ENCODE measurements at places on chromosomes 5 and 9.

- no peak for DNase-seq
Measured at GRCh38 chr9:111438541-111439235, 45.5 kb downstream of the ECPAS start.

- no peak for DNase-seq
Measured at GRCh38 chr5:123036391-123037103, at the start of gene PPIC. Gene PPIC, minus strand, starts transcription at chr5:123036725. Its CDS starts 100 bp downstream, at chr5:123036625.

DNA sequence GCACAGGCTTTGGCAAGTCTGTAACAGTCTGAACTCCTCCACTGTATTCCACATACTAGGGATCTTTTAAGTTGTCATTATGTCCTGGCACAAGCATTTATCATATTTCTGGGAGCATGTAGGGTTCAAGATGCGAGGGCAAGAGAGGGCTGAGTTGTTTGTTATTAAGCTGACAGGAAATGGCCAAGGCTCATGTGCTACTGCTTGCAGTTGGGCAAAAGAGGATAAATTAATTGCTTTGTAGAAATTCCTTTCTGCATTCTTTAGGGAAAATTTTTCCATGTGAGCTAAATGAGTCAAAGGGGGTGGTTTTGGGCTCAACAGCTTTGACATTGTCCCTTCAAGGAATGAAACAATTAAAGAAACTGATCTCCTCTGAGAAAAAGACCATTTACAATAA, 35.4 kb downstream of the DOCK8 start:
- DNase-seq: no peak

DNA sequence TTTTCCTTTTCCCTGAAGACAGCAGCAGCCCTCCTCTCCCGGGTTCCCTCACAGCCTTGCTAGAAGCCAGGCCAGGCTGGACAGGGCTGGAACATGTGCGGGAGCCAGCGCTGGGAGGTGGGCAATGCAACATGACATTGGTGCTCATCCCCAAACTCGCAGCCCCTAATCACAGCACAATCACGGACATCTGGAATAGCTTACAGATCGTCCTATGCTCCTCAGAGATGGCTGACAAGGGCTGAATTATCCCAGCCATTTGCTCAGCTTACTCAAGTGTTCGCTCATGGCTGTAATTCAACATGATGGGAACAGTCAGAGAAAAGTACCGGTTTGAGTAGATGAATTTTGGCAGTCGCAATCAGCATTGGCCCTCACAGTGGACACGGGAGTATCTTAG, 49.8 kb downstream of the FSTL4 start:
- DNase-seq: no peak

DNA sequence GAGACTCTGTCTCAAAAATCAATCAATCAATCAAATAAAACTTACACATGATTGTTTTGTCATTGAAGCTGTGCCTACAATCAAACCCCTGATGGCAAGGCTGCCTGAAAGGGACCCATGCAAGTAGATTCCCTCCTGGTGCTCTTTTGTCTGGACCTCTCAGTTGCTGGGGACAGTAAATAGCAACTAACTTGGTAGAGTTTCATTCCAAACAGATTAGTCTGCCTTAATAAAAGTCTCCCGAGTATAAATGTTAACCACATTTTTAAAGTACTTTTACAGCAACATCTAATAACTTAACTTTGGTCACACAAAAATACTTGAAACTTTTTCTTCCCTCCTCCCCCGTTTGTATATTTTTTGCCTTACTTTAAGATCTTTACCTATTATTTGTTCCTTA, 105.5 kb downstream of the FEM1C start:
- DNase-seq: no peak

GRCh38 chr5:80864706-80865435, 95.3 kb upstream of the RASGRF2 start:
- no peak for DNase-seq

DNA sequence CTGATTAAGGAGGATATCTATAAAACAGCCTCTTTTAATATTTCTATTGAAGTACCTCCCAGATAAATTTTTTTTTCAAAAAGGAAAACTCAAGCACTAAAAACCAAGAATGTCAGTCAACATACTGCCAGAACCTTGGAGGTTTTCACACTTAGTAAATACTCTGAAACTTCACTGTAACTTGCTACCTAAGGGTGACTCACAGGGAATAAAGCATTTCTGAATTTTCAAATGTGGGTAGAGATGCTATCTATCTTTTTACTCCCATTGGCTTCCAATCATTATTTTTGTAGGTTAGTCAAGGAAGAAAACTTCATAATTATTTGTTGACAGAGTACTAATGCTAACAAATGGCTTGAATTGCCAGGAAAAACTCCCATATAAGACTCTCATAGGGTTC, 46.1 kb downstream of the SLC25A46 start:
- DNase-seq: no peak
